ENCODE measurements at places on chromosomes 1 and 21.
A peak's percentile ranks its signal among the peaks of the same experiment; 100 is the strongest.

DNA sequence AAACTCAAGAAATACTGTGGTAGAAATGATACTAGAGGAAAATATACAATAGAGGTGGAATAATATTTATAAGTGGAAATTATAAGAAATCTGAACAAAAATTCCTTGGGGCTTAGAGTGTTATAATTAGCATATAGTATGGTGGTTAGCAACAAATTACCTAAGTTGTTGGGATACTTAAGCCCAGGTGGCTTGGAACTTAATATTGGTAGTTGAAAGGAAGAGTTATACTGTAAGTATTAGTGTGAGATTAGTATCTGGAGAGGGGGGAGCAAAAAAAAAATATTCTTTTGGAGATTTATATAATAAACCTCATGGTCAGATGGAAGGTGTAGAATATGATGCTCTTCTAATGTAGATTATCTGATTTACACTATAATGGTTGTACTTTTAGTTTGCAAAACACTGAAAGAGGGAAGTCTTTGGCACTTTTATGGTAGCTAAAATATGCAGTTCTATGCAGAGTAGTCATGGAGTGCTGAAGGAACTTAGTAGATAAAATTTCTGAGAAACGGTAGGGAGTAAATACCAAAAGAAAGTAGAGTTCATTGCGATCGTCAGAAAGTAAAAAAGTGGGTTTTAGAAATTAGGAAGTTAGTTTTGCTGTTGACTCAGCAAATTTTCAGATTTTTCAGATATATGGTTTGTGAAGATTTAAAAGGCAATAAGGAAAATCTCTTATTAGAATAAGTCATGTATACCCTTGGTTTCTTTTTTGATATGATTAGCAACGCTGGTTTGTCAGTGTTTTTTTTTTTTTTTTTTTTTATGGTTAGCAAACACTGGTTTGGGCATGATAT, 45.7 kb downstream of the MTF2 start:
- DNase-seq = no peak

- no peak for DNase-seq
Measured at GRCh38 chr1:214219902-214220301, 61.1 kb upstream of the SMYD2 start.

GRCh38 chr1:28232558-28233263, at the start of gene DNAJC8:
DNAJC8 (minus strand) TSS chr1:28233029; CDS start chr1:28232998, 31 bp downstream.
- peak; percentile 89 for DNase-seq

- DNase-seq = no peak
Measured at GRCh38 chr21:24941316-24942185, 665.7 kb downstream of the MRPL39 start.

- no peak for DNase-seq
Measured at GRCh38 chr1:86753700-86754099, 49.3 kb downstream of the SH3GLB1 start.

DNA sequence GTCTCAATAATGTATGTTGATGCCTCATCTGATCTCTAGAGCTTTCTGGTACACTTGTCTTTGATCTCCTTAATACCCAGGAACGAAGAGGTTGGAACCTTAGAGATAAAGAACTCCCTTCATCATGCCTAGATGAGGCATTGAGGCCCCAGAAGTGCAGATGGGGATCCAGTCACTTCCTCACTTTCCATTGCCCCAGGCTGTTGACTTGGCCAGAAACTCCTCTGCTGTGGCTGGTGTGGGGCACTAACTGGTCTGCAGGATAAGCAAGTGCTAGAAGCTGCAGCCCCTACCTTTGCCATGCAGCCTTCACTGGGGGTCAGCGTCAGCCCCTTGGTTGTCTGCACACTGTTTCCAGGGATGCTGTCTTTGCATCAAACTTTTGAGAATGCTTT, 49.9 kb downstream of the STUM start:
- no peak for DNase-seq

DNA sequence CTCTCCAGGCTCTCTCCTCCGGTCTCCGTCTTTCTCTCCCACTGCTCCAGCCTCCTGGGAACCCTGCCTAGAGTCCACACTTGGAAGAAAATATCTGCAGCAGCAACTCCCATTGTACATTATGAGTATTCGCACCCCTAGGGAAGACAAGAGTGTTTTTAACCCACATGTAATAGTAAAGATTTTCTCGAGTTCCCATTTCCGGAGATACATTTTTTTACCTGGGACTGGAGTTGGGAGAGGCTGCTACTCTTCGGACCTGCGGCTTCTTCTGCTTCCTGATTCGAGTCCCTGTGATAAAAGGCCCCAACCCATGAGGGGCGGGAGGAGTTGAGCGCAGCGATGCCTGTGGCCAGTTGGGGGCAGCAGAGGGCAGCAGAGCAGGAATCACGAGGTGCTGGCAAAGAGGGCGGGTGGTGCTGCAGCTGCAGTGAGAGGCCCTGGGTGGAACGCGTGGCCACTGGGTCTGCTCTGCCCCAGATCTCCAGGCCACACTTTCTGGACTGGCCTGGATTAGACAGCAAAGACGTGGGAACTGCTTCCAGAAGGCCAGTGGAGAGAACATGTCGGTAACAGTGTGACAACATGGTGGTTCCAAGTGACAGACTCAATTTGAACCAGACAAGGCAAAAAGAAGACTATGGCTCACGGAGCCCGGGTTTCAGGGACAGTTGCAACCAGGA, 221.0 kb upstream of the CSF3R start:
- peak; percentile 1 for DNase-seq

DNA sequence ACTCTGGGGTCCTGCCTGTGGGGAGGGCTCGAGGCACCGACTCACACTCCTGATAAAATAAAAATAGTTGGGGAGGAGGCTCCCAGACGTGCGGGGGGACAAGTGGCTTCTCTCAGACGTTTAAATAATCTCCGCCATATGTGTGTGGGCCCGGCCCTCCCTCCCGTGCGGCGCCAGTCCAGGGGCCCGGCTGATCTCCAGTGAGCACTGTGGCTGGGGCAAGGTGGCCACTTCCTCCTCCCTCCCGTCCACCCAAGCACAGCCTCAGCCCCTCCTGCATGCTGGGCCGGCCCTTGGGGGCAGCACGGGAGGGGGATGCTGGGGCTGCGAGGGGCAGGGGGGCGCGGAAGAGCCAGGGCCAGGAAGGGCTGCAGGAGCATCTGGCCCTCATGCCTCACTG, 4.0 kb upstream of the PLCH2 start:
- no peak for DNase-seq

DNA sequence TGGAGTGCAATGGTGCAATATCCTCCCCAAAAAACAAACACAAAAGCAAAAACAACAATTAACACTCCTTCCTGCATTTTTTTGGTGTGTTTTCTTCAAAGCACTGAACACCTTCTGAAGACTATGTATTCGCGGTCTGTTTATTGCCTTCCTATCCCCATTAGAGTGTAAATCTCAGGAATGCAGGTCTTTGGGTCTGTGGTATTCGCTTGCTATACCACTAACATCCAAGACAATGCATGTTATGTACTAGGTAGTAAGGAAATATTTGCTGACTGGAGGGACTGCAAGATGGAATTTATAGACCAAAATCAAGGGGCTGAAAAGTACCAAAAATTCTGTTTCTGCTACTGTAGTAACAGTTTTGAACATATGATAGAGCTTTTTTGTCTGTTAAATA, 299.4 kb downstream of the RYR2 start:
- DNase-seq = no peak

DNA sequence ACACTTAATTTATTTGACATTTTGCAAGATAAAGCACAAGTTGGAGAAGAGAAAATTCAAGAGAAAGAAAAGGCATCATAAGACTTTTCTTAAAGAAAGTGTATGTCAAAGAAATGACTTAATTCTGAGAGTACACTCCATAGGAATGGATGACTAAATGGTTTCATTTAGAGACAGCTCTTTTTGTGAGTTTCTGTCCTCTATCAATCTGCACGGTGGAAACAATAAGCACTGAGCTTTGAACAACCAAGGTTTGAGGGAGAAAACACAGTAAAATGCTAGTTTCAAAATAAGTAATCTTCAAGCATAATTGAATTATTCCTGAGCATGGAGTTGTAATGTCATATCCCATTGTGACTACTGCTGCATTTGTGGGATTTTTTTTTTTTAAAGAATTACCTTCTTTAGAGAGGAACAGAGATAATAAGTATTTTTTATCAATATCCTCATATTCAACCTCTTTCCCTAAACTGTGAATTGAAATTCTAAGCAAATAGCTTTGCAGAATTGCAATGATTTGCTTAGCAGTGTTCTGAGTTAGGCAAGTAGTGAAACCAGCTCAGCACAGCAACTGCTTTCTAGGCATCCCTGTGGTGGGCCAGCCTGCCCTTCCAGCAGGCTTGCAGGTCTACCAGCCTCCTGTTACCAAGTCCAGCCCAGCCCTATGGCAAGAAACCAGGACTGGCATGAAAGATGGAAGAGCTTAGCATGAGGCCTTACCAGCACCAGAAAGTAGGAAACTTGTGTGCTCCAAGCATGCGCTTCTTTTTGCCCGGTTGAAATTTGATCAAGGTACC, 38.2 kb downstream of the KCNJ6 start:
- DNase-seq = no peak

DNA sequence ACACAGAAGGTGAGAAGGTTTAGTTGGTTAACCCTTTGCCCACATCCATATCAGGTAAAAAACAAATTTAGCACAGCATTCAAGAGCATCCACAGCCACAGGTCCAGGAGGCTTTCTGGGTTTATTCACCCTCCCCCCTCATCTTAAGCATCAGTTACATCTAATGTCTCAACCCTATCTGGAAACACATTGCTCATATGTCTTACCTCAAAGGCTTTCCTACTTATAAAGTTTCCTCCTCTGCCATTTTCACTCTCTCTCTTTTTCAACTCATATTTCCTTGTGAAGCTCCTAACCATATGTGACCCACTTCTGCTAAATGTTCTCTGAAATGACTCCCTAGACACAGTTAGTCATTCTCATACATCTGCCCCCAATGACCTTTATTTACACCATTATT, 47.9 kb upstream of the RUNX1 start:
- DNase-seq = no peak

- DNase-seq = no peak
Measured at GRCh38 chr1:15296585-15297321, 49.7 kb downstream of the FHAD1 start.

DNA sequence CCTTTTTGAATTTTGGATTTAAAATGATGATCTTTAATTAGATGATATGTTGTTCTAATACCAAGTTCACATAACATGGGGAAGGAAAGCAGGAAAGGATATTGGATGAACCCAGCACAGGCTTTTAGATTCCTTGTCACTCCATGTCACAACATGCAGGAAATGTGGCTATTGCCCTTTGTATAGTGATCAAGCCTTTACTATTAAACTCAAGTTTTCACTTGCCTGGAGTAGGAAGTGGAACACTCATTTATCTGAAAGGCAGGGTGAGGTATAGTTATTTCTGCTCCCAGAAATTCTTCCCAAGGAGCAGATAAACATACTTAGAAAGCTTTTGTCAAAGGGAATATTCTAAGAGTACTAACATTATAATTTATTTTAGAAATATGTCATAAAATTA, 37.2 kb upstream of the BCAS2 start:
- no peak for DNase-seq

- DNase-seq = no peak
Measured at GRCh38 chr1:235295902-235296350, 32.1 kb downstream of the ARID4B start.

DNA sequence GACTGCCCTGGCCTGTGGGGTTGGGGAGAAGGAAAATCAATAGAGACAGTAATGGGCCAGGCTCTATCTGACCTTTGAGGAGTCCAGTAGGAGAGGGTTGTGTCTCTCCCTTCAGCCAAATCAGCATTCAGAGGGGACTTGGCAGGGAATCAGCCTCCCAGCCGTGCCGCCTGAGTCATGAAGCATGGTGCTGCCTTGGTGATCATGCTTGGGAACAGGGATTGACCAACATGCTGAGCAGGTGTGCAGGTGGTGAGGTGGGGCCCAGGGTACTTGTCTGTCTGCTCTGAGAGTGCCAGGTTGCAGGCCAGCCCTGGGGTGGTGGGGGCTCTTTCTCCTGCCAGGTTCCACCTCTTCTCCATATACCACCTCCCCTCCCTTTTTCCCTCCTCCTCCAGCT, 58.9 kb upstream of the TLR5 start:
- DNase-seq = no peak

DNA sequence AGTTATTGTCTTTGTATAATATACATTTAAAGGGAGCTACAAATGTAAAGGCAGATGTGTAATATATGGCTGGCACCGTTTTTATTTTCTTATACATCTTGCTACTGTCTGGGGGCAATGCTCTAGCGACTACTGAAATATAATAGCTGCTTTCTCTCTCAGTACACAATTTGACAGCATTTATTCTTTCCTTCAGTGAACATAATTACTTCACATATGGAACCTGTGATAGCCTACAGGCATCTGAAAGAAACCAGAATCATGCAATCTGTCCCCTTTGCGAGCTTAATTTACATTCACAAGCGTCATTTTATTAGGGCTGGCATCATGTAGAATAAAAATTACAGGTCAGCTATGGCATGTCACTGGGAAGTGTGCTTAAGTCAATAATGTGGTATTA, 557.5 kb upstream of the PTBP2 start:
- DNase-seq = no peak

DNA sequence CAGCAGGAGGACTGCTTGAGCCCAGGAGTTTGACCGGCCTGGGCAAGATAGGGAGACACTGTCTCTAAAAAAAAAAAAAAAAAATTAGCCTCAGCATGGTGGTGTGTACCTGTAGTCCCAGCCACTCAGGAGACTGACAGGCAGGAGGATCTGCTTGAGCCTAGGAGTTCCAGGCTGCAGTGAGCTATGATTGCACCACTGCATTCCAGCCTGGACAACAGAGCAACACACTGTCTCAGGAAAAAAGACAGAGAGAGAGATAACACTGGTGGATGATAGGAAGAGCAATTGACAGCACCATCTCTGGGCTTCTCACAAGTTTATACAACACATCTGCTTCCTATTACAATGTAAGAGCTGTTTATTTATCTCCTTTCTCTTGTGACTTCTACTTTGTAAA, 2.4 kb upstream of the RNU11 start:
- no peak for DNase-seq

DNA sequence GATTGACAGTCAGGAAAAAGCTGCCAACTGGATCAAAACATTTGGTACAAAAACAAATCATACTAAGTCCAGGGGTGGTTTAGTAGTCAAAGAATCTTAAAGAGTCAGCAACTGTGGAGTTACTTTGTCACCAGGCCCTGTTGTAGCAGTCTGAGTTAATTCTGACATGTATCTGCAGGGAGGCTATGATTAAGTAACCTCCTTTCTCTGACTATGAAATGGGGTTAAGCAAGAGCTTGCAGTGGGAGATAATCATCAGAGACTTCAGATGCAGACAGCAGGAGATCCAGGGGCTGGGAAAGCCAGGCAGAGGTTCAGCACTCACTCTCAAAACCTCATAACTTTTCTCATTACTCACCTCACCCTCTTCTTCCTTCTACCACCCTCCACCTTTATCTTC, 99.2 kb upstream of the BTG3 start:
- no peak for DNase-seq
